ENCODE measurements at places on chromosomes 16 and 17. TPM values are rescaled to one million over a fixed set of nuclear protein-coding genes. Genes with fewer than 3 reads are reported as not detected.

DNA sequence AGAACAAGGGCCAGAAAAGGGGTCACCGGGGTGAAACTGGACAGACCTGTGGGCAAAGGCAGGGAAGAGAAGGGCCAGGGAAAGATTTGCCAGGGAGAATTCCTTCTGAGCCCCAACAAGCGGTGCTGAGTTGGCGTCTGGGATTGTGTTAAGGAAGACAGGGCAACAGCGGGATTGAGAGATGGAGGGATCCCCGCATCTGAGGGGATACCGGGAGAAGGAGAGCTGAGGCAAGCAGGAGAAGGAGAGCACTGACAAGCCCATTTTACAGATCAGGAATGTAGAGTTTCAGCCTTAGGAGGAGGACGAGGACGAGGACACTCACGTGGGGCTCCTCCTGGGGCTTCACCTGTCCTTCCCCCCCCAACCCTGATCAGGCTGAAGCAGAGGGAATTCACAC lies 998 bp upstream of the ABCC3 start:
- no peak for DNase-seq

DNA sequence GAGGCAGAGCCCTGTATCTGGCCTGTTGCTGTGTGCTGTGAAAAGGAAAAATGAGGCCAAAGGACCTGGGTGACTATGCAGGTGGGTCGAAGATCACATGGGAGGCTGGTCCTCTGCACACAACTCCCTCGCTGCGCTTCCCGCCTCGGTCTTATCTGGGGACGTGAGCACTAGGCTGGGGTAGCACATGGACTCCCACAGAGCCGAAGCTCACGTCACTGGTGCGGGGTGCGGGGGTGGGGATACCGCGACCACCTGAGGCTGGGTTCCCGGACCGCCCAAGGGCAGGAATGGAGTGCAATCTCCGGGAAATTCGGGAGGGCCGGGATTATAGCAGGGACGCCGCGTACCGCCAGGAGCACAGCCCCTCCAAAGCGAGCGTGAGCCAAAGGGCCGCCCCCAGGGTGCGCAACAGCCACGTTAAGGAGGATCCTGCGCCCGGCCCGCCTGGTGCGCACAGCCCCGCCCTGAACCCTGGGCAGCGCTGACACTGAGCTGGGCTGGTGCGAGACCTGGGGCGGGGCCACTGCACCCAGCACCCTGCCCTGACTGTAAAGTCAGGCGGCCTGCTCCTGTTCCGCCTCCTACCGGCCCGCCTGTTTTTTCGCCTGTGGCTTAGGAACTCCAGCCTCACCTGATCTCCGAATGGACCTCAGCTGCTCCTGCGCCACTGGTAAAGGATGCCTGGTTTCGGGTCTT lies 4.8 kb downstream of the MT1A start:
- DNase-seq = peak; percentile 38

GRCh38 chr16:85690469-85691064 lies 1.8 kb upstream of the GINS2 start:
- no peak for DNase-seq

DNA sequence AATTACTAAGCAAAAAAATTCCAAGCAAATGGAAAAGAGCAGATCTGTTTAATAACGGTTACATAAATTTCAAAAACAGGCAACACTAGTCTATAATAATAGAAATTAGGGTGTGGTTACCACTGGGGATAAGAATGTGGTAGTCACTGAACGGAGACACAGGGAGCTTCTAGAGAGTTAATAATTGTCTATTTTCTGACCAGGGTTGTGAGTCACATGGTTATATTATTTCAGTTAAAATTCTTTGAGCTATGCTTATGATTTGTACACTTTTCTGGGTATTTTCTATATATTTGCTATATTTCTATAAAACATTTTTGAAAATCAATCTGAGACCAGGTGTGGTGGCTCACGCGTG lies 433.9 kb upstream of the MAF start:
- no peak for DNase-seq

- DNase-seq = no peak
These were observed at the start of gene PPP1R27 for GRCh38 chr17:81834831-81835267. Gene PPP1R27 (minus strand): TSS chr17:81835050. CDS start chr17:81834953, 97 bp downstream.

DNA sequence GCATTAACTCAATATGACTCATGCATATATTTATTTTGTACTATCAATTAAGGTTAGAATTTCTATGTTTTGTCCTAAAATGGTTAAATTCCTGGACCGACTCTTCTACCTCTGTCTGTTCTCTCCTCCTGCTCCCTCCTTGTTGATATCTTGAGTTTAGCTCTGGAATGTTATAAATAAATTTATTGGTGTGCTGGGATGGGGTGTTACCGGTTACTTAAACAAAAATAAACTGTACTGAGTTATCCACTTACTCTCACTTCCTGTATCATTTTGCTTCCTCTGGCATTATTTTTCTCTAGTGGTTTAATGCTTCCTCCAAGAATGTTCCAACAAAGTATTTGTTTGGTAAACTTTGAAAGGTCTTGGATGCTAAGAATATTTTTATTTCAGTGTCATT lies 120.1 kb downstream of the ABCA8 start:
- no peak for DNase-seq

DNA sequence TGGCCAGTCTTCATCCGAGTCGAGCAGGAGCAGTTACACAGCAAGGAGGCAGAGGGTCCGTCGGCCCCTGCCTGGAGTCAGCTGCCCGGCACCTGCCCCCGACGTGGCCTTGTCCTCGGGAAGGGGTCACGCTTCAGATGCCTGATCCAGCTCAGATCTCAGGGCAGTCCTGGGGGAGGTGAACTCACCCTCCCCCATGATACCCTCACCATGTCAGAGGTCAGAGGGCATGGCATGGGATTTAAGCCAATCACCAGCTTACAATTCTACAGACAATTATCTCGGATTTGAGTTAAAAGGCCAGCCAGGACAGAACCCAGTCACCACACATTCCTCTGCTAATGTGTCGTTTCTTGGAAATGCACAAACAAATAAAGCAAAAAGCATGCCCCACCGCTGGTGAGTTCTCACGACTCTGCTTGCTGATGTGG lies 211.3 kb downstream of the FOXL1 start:
- DNase-seq = no peak

DNA sequence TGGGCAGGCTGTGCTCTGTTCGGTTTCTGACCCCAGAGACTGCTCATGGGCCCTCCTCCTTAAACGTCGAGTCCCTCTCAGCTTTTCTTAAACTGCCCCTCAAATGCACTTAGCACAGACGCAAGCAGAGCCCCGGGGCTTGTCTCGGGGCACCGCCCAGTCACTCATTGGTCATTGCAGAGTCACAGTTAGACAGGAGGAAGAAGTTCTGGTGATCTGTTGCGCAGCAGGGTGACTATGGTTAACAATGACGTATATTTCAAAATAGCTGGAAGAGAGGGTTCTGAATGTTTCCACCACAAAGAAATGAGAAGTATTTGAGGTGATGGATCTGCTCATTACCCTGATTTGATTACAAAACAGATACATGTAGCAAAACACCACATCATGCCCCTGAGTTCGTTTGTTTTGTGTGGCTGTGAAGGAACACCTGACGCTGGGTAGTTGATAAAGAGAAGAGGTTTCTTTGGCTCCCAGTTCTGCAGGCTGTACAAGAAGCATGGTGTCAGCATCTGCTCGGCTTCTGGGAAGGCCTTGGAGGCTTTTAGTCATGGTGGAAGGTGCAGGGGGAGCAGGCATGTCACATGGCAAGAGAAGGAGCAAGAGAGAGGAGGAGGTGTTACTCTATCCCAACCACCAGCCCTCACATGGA lies 387.4 kb downstream of the CPPED1 start:
- DNase-seq = no peak

GRCh38 chr16:1337486-1337885 lies 4.0 kb downstream of the BAIAP3 start:
- no peak for DNase-seq

DNA sequence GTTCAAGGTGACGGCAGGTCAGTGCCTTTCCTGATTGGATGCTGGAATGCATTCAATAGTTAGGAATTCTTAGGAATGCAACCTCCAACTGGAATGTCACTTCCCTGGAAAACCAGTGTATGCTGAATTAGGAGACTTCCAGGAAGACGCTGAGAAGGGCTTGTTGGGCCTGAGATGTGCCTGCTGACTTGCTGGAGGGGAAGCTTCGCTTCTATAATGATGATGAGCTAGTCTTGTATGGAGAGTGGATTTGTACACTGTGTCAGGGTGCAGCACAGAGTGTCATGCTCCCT lies 45.6 kb downstream of the SMPD3 start:
- no peak for DNase-seq

DNA sequence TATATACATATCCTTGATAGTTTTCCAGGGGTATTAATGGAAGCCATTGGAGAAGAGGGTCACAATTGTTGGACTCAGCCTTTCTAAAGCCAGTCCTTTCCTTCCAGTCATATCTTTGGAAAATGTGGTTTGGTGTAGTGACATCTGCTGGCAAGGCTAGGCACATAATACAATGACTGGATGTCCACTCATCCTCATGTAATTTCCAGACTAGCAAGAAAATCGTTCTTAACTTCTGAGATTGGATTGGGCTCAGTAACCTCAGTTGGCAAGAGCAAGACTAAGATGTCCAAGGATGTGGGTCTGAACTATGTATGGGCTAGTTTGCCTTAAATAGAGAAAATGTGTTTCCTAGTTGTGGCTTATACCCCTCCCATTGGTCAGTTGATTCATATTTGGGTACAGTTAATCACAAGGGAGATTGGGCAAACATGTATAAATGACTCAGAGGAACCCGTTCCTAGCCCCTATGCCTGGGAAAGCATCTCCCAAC lies 8.7 kb upstream of the KAT7 start:
- DNase-seq = peak; percentile 81

The MT1F gene
- total RNA-seq = not detected

Measured in G401 (cell line).